ENCODE measurements at places on chromosomes 2 and 18.

DNA sequence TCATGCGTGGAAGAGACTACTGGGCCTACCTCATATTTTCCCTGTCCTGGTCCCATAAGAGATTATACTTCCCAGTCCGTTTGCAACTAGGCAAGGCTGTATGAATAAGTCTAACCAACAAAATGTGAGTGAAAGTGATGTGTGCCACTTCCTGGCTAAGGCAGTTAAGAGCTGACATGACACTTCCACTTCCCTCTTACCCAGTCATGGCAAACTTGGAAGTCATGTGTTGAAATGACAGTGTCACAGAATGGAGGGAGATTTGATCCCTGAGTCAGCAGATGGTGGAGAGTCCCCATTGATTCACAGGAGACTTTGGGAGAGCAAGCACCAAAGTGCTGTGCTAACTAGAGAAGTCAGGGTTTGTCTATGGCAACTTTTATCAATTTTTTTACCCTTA lies 36.4 kb downstream of the TACR1 start:
- DNase-seq = no peak

DNA sequence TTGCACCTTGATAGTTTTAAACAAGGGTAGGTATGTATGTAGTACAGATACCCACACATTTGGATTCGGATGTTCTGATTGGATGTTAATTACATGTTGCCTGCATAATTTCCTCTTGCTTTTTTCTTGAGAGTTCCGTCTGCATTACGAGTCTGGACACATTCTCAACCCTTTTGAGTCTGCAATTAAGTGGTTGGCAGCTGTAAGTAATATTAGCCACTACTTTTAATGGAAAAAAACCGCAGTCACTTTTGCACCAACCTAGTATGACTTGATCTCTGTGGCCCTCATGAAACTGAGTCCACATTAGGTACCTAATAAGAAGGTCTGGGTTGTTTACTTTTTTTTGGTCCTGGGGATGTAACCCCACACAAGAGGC lies 217.3 kb downstream of the VAPA start:
- DNase-seq = no peak

DNA sequence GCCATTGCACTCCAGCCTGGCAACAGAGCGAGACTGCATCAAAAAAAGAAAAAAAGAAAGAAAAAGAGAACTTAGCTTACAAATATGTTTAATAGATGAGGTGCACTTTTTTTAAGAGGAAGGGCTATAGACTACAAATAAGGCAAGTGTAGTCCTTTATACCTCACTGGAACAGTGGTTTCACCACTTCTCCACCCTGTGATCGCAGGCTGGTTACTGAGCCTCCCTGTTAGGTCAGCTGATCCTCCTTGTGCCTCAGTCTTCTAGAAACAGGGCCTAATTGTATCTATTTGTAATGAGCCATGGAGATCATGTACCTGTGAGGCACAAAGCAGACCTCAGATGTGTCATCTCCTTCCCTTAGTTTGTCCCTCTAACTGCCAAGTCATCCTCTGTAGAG lies 4.5 kb downstream of the CXCR2 start:
- DNase-seq = no peak

- DNase-seq = no peak
Observed at GRCh38 chr2:64225491-64225890, 81.3 kb upstream of the PELI1 start.

Measured in femur (tissue), 1 donor.